ENCODE measurements at places on chromosomes 3 and 15. TPM values are rescaled to one million over a fixed set of nuclear protein-coding genes. Genes with fewer than 3 reads are reported as not detected.

The GRIP2 gene
- 1.0 TPM for total RNA-seq

GRCh38 chr15:33535135-33535534 is 224.4 kb downstream of the RYR3 start:
- no peak overlapping the region for H3K4me3 ChIP-seq
- H3K27me3 ChIP-seq = no peaks in the 10 kb centered on the region
- no peak for DNase-seq
- no peaks in the 10 kb centered on the region for H3K4me1 ChIP-seq

DNA sequence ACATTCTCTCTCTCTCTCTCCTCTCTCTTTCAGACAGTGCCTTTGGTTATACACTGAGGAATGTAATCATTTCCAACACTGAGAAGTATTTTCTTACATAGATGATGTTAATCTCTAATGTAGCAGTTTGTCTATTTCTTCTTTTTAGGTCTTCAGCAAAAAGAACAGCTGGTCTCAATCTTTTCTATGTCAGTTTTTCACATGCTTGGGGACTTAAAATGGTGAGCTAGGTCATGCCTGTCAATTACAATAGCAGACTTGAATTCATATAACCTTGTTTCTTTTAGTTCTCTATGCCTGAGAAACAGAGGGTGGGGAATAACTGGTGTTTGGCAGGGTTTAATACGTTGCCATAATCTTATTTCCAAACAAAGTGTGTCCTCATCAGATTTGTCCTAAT is 786.2 kb downstream of the SQOR start:
- no peak for DNase-seq
- H3K27me3 ChIP-seq = no peaks in the 10 kb centered on the region
- no peaks in the 10 kb centered on the region for H3K36me3 ChIP-seq
- no peak overlapping the region for H3K4me3 ChIP-seq
- H3K4me1 ChIP-seq = no peaks in the 10 kb centered on the region

The SERPINI2 gene
- total RNA-seq = 0.67 TPM

DNA sequence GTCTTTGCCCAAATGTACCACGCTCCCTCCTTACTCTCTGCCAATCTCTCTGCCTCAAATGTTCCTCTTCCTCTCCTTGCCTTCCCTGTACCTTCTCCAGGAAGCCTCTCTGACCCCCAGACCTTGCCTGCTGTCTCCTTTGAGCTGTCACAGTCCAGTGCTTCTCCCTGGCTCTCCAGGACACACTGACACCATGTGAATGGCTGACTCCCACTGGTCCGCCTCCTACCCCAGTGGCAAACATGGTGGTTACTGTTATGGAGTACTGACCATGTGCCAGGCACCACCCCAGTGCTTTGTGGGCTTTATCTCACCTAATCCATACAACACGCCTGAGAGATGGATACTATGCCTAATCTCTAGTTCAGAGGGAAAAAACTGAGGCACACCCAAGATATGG is 141.9 kb downstream of the TPRA1 start:
- H3K4me1 ChIP-seq = no peaks in the 10 kb centered on the region
- H3K27ac ChIP-seq = no peak overlapping the region
- H3K4me3 ChIP-seq = no peak overlapping the region
- no peaks in the 10 kb centered on the region for H3K27me3 ChIP-seq
- no peaks in the 10 kb centered on the region for H3K36me3 ChIP-seq

- no peaks in the 10 kb centered on the region for H3K4me1 ChIP-seq
- H3K27ac ChIP-seq = no peak overlapping the region
- no peak overlapping the region for H3K4me3 ChIP-seq
These were observed 136.2 kb upstream of the PFN2 start for GRCh38 chr3:150106740-150107428.

DNA sequence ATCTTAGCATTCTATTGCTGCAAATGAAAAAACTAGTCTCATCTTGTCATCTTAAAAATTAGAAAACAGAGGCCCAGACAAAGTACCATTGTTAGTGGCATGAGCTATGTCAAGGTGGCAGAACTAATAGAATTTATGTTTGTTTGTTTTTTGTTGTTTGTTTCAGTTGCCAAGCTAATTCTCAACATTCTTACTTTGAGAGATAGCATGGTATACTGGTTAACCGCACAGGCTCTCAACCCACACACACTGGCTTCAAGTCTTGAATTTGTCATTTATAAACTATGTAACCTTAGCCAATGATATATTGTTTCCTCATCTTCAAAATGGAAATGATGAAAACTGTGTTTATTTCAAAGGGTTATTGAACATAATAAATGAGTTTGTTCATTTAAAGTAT is 367.6 kb upstream of the PLSCR5 start:
- H3K36me3 ChIP-seq = no peaks in the 10 kb centered on the region
- no peak overlapping the region for H3K27ac ChIP-seq
- H3K4me3 ChIP-seq = no peak overlapping the region
- no peak for DNase-seq

The SATB1 gene
- 35.4 TPM for total RNA-seq

DNA sequence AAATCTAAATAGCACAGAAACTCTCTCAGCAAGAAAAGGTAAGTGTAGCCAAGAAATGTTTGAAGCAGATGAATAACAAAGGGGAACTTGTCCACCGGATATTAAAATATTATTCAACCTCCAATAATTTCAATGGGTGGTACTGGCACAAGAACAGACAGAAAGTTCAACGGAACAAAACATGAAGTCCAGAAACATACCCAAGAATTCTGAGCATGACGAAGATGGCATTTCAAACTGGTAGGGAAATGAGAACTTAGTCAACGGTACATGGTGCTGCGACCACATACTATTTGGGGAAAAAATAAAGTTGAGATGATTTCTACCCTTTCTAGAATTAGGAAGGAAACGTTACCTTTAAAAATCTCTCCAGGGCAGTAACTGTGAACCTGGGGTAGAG is 5.5 kb downstream of the CHSY1 start:
- no peak overlapping the region for H3K4me3 ChIP-seq
- DNase-seq = no peak
- H3K27ac ChIP-seq = no peak overlapping the region
- H3K36me3 ChIP-seq = no peaks in the 10 kb centered on the region
